ENCODE measurements at places on chromosomes 7 and 10.

DNA sequence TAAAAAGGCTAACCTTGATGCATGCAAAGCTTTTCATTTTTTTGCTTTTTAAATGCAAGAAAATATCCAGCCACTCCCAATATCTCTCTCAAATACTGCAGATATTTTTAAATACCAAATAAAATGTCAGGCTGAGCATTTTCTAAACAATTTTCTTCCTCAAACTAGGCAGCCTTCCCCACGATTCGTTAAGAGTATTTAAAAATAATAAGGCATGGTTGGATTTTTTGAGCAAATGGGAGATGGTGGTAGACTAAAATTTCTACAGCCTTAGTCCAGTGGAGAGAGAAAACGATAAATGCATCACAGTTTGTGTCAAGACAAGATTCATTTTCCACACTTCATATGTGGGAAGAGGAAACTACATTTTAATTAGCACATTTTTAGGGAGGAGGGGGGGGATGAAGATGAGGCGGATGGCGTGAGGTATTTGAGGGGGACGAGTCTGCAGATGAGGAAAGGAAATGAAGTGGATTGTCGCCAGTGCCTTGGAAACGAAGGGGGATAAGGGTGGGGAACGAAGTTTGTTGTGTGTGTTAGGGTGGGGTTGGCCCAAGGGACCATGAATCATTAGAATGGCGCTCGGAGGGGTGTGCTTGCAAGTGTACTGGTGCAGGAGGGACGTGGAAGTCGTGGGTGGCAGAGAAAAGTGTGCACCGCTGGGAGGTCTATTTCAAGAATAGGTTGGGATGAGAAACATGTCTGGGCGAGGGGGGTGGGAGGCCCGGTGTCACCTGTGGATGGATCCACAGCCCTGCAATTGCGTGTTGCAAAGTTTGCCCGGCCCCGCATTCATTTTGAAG lies 1.2 kb upstream of the ADD3 start:
- DNase-seq, result peak; percentile 16

- DNase-seq, result peak; percentile 23
These were observed 87.0 kb downstream of the TBXAS1 start for GRCh38 chr7:139915864-139916716.

DNA sequence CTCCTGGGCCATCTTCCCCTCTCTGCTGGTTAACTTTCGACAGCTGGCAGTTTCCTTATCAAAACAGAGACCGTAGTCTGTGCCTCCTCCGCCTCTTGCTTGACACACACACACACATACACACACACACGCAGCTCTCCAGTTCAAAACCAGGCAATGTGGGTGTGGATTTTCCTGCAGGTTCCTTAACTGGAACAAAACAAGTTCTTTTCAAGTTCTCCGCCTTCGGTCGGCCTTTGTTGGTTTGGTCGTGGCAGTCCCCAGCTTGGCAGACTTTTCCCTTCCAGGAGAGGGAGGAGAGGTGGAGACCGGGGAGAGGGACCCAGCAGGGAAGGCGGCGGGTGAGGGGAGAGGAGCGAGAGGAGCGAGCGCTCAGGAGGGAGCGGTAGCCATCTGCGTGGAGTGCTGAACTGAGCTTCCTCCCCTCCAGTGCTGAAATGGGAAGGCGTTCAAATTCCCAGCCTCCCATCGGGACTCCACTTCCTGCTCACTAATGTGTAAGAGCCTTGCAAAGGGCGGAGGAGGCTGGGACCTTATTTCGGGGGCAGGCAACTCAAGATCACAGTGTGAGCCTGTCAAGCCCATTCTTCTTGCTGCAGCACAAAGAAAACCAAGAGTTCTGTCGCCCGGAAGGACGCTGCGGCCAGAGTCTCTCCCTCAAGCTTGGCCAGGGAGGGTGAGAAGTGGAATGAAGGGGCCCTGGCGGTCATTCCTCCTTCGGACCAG lies 120.6 kb downstream of the PRPF18 start:
- DNase-seq, result no peak

- peak; percentile 15 for DNase-seq
These were observed 1.2 kb downstream of the NPC1L1 start for GRCh38 chr7:44539669-44540506.

DNA sequence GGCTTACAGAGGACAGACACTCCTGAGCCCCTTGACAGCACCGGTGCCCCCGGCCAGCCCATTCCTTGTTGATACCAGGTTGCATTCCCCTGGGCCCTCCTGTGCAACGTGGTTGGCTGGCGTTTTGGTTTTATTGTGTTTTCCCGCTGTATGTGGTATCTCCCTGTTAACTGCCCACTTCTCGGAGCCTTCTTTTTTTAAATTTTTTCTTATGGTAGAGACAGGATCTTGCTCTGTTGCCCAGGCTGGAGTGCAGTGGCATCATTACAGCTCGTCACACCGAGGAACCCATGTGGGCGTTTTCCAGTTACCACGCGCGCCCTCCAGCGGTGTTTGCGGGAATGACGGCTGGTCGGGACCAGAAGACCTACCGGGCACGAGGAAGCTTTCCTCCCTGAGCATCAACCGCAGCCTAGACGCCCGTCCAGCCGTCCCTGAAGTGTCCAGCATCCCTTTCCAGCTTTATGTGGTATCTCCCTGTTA lies 16.9 kb upstream of the ZFAND2A start:
- peak; percentile 83 for DNase-seq

DNA sequence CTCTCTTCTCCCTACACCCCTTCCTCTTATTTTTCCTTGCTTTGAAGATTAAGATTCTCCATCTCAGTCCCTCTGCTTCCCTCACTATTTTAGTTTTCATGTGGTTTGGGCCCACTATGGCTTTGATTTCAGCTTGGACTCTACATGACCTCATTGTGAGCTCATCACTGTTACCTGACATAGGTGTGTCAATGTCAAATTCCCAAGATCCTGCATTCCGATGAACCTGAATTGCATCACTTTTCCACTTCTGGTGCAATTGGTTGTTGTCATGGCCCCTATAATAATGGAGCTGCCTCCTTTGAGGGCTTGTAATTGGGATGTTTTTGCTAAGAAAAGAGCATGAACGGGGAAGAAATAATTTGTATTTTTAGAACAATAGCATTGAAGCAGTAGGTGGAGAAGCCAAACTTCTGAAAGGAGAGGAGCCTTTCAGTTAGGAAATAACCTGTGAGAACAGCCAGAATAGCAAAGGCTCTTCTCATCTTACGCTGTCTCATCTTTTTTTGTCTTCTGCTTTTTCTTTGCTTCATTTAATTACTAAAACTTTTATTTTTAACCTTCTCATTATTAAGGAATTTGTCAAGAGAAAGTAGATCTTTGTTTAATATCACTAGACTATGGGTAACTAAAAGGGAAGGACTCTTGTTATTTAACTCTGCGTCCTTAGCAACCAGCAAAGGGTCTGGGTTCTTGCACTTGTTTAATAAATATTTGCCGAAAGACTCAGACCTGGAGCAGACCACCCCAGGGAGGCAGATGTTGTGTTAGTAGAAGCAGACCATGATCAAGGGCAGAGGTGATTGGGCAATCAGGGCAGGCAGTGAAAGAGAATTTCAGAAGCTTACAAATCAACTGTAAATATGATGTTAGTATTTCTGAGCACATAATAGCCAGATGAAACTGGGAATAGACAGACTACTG lies 95.4 kb downstream of the TES start:
- DNase-seq, result no peak

- peak; percentile 19 for DNase-seq
These were observed 6.7 kb downstream of the CHST3 start for GRCh38 chr10:71970869-71971268.

Data from SK-N-SH (cell line).